ENCODE measurements at places on chromosomes 5 and 9.
A peak's percentile ranks its signal among the peaks of the same experiment; 100 is the strongest.

DNA sequence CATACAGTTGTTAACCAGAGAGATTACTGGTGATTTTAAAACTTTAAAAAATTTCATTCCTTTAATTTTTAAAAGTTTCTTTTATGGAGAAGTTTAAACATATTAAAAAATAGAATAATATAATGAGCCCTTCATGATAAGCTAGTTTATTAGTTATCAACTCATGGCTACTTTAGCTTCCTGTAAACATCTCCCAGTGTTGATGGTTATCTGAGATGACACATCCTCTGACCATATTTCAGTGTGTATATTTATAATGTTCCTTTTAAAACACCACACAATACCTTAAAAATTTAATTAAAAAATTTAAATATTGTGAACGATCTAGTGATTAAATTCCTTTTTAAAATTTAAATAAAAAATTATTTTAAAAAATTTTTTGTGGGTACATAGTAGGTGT, 74.1 kb downstream of the IPO11 start:
- DNase-seq: no peak

- DNase-seq: no peak
Measured at GRCh38 chr5:33324667-33325307, 116.0 kb upstream of the TARS1 start.

- no peak for DNase-seq
Measured at GRCh38 chr5:60597572-60598320, 102.2 kb downstream of the DEPDC1B start.

GRCh38 chr5:91468651-91469422, 85.7 kb upstream of the ARRDC3 start:
- no peak for DNase-seq

DNA sequence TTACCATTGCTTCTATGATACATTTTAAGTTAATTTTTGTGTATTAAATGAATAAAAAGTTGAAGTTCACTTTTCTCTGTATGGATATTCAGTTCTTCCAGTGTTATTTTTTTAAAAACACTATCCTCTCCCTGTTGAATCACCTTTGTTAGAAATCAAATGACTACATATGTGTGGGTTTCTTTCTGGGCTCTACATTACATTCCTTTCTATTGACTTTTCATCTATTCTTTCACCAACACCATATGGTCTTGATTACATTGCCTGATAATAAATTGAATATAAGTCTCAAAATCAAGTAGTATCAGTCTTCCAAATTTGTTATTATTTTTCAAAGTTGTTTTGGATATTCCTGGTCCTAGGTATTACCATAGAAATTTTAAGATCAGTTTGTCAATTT, 7.3 kb upstream of the RASEF start:
- no peak for DNase-seq

- no peak for DNase-seq
Measured at GRCh38 chr9:117028103-117028858, 341.2 kb downstream of the TRIM32 start.

- DNase-seq: no peak
Measured at GRCh38 chr9:136031741-136032730, 63.1 kb downstream of the NACC2 start.

GRCh38 chr5:110590187-110590586, 136.3 kb downstream of the TMEM232 start:
- no peak for DNase-seq

DNA sequence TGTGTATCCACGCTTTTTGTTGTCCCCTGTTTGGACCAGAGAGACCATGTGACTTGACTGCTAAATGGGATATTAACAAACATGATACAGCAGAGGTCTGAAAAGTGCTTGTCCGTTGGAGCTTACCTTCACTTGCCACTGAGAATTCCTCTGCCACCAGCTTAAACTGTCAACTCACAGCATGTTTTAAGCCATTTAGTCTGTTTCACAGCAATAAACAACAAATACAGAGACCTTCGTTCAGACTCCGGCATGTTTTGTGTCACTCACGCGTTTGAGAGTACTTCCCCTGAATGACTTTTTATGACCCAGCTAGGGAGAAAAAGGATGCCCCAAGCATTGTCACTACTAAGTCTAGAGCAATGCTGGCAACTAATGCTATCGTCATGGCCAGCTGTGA, 173.8 kb downstream of the PTPRD start:
- DNase-seq: no peak

DNA sequence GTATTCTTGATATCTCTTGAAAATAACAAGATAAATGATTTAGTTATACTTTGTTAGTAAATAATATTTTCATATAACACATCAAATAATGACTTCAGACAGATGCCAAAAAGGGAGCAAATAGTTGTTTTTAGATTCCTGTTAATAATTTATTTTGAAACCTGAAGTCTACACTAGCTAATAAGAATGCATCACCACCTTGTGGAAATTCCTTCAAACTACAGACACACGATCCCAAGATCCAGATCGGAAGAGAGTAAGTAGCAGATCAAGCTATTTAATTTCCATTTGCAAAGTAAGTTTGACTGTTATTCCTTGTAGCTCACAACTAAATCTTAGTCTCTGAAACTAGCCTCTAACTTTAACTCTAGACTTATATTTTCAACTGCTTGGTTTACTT, 35.5 kb upstream of the ISL1 start:
- DNase-seq: no peak

GRCh38 chr5:99765011-99765410, 770.2 kb upstream of the FAM174A start:
- DNase-seq: no peak

- no peak for DNase-seq
Measured at GRCh38 chr9:116585896-116586295, 101.2 kb upstream of the TRIM32 start.

- no peak for DNase-seq
Measured at GRCh38 chr5:126133424-126133823, 289.8 kb upstream of the GRAMD2B start.

- no peak for DNase-seq
Measured at GRCh38 chr9:108386859-108387384, 468.9 kb downstream of the ACTL7B start.

DNA sequence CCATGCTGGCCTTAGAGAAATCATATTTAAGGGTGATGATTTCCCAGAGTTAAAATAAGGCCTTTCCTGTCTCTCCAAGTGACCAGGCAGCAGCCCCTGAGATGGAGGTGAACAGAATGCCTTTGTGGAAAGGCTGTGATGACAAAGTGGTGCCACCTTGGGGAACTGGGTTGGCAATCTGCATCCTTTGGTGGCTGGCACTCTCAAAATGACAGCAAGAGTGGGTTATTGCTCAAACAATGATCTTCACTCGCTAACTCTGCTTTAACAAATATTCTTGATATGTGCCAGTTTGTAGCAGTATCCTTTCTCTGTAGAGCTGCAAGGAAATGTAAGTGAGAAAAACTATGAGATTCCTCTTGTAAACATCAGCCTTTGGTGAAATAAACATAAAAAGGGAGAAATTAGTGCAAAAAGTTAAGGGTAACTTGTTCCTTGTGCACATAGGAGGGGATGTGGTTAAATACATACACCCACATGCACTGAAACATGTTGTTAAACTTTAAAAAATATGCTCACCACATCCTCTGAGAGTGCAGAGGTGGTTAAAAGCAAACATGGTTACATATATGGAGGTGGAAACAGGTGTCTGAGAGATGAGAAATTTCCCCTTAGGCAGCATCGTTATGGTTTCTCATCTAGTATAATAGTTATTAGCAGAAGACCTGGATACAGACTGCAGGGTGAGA, 373.4 kb upstream of the CTNND2 start:
- no peak for DNase-seq

- DNase-seq: no peak
Measured at GRCh38 chr5:115947260-115947659, 15.0 kb upstream of the LVRN start.

GRCh38 chr5:139740138-139740991, 55.2 kb upstream of the PSD2 start:
- DNase-seq: no peak

DNA sequence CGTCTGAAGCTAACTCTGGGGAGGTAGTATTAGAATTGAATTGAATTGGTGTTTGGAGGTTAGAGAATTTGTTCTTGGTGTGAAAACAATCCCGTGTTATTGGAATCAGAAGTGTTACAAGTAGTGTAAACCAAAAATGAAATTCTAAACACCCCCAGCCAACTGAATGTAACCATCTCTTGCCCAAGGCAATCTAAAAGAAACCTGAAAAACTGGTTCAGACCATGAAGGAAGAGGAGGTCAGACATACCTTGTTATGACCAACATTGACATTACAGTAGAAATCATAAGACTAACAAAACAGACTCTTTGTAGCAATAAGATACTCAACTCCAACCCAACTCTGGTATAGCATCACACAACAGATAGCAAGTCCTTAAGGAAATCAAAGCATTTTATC, 159.0 kb downstream of the TUSC1 start:
- DNase-seq: no peak

- no peak for DNase-seq
Measured at GRCh38 chr5:151741678-151742423, 16.6 kb downstream of the ATOX1 start.

- DNase-seq: no peak
Measured at GRCh38 chr5:176320577-176320976, 41.0 kb downstream of the KIAA1191 start.

GRCh38 chr9:99000476-99001395, 57.0 kb downstream of the COL15A1 start:
- DNase-seq: peak; percentile 44

DNA sequence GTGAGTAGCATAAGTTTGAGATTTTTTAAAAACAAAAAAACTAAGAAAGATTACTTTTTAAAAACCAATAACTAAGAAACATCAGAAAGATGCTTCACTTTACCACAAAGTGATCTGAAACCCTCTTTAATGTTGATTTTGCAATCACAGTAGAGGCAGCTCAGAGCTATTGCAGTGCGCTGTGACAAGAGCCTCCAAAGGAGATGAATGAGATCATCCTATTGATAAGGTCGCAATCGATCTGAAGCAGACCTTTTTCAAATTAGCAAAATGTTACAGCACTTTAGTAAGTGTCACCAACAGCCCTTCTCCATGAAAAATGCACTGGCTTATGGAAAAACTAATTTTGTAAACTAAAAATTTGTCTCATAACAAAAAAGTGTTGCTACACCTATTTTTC, 284.6 kb upstream of the EFNA5 start:
- no peak for DNase-seq

DNA sequence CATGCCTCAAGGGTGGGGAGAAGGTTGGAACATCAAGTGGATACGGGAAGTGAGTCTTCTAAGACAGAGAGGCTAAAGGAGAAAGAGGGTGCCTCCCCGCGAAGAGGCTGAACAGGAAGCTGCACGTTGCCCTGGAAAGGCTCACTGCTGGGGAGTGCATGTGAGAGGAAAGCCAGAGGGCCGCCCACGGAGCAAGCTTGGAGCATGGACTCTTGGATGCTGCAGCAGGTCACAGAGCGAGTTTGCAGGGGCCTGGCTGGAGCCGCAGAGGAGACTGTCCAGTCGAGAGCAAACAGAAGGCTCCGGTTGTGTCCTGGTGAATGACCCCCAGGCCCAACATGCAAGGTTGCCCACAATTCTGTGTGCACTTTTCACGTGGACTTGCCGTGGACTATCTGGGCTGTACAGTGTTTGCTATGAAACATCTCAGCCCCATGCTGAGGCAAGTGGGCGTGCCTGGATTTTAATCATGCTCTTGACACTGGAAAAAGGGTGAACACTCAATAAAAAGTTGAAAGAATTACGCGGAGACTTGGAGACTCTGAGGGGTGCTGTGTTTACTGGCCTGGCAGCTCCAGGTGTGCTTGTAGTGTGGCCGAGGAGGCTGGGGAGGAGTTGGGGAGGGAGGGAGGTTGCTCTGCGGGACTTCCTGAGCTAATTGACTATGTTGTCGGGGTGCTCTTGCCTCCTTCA, 54.5 kb upstream of the GARNL3 start:
- no peak for DNase-seq

DNA sequence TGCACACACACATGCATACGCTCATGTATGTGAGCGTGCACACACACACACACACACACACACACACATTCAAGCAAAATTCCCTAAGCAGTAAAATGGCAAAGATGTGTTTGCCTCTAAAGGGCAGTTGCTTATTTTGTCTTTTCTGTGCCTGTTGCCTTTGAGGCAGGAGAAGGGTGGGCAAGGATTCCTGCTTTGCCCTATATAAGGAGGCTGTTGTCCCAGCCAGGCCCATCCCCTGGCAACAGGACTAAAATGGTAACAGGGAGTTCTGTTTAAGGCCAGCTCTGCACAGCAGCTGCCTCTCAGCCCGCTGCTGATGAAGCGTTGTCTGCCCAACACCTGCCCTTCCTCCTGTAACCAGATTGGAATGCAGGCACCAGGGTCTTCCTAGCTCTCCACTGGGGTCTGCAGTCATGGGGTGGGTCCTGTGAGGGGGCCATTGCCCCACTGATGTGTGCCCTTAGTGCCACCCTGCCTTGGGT, 64.4 kb downstream of the PPARGC1B start:
- no peak for DNase-seq

DNA sequence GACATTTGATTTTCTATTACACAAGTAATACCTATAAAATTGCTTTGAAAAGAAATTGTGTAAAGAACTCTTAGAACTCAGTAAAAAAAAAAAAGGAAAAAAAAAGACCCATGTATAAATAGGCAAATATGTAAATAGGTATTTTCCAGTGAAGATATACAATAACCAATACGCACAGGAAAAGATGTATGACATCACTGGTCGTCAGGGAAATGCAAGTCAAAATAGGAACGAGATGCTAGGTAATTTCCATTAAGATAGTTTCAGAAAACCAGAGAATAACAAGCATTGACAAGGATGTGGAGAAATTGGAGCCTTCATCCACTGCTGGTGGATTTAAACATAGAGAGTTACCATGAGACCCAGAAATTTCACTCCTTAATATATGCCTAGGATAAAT, 708.8 kb downstream of the MTRR start:
- DNase-seq: no peak

GRCh38 chr9:93254061-93254481, 70.1 kb downstream of the WNK2 start:
- DNase-seq: no peak

DNA sequence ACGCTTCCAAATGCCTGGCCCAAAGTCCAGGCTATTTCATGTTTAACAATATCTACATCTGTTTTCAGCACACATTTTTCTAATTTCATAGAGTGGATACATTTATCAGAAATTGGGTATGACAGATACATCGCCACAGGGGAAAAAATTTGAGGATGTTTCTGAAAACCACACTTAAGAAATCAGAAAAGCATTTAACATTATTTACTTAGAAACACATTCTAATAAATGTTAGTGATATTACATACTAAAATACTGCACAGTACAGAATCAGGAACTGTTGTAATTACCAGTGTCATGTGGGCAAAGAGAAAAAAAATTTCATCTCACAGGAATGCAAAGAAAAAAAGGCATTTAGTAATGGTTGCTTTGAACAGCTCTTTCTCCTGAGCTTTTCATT, 310.5 kb upstream of the KIF2A start:
- DNase-seq: no peak

- DNase-seq: no peak
Measured at GRCh38 chr5:55438998-55439397, 95.8 kb downstream of the PLPP1 start.

DNA sequence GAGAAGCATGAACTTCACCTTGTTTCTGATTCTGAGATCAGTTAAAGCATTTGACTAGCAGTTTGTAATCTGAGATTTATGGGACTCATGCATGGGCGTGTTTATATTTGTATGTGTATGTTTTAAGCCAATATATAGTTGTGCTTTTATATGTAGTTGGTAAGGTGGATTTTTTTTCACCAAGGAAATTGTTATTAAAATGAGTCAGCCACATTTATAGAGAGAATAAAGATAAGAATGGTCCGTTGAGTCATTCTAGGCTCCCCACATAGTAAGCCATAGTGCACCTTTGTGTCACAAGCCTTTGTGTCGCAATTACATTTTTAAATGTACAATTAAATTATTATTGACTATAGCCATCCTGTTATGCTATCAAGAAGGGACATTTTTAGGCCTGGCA, 89.0 kb downstream of the NLN start:
- DNase-seq: no peak

All from left lobe of liver (tissue), 2 donors.